Thoracic aorta (tissue), 2 donors: ENCODE measurements at places on chromosomes 2 and 18. TPM values are rescaled to one million over a fixed set of nuclear protein-coding genes. Genes with fewer than 3 reads are reported as not detected.

The FBLN7 gene
- 15.6 TPM for total RNA-seq

The GATA6 gene
- total RNA-seq: 92.7 TPM

The LONRF2 gene
- total RNA-seq: 7.0 TPM

The OSR1 gene
- total RNA-seq: 90.7 TPM

The WDR54 gene
- total RNA-seq: 6.2 TPM

The FRZB gene
- 203 TPM for total RNA-seq

The MTHFD2 gene
- 216 TPM for total RNA-seq

The UCN gene
- total RNA-seq: 1.8 TPM

The RAB6C gene
- 0.68 TPM for total RNA-seq

The MOGAT1 gene
- total RNA-seq: not detected

DNA sequence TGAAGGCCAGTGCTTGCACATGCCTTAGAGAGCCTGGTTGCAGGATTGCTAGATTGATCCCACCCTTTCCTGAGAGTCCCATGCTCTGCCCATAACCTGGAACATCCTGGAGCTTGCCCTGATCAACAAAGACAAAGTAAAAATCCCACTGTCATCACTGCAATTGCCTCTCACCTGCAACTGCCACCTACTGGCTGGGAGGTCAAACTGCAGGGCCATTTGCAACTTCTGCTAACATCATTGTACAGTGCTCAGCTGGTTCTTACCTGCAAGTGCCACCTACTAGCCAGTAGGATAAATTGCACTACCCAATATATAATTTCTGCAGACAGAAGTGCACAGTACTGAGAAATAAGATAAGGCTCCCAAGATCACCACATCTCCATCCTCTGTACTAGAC is 947.5 kb downstream of the CPS1 start:
- no peak for DNase-seq

DNA sequence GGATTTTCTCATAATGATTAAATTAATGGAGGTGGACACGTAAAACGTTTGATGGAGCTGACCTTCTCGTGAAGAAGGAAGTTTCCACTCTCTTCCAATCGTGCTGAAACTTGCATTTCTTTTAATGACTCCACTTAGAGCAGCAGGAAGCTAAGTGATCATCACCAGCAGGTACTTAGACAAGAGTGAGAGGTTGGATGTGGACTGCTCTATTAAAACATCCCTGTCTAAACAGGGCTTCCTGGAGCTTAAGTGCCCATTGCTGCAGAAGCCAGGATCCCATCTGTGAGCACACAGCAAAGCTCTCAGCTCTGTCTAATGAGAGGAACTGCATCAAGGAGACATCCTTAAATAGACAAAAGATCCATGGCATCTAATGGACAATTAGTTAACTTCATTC is 1539.5 kb upstream of the CELF4 start:
- no peak for DNase-seq

GRCh38 chr2:129396980-129397599 is 582.4 kb upstream of the RAB6C start:
- no peak for DNase-seq

- DNase-seq: no peak
Measured at GRCh38 chr2:10392951-10393639, 55.0 kb downstream of the ODC1 start.

DNA sequence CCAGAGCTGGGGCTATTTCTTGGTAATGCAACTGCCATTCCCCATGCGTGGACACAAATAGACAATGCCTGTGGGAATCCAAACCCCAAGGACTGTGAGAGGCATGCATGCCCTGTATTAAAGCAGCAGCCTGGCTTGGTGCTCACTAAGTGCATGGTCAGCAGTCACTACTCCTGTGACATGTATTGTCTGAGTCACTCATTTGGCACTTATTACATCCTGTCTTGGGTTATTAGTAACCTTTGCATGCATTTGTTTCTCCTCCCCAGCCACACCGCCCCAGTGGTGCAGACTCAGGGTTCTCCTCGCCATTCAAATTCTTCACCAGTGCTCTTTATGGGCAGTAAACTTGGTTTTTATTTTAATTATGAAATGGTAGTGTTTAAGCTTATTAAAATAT is 30.2 kb downstream of the PRKCE start:
- DNase-seq: no peak

DNA sequence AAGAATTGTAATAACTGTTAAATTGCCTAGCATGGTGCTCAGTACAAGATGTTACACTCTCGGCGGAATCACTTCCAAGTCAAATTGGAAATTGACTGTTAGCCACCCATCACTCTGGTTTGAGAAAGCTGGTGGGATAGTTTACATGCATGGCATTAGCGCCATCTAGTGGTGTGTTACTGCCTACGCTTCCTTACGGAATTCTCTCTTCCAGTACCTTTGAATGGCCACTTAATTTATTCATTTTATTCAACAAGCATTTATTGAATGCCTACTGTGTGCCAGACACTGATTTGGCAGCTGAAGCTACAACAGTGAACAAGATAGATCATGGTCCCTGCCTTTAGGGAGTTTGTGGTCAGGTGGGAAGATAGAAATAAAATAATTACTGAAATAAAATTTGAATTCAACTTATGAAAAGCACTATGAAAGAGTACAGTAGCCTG is 171.2 kb downstream of the TMEM247 start:
- peak; percentile 51 for DNase-seq

DNA sequence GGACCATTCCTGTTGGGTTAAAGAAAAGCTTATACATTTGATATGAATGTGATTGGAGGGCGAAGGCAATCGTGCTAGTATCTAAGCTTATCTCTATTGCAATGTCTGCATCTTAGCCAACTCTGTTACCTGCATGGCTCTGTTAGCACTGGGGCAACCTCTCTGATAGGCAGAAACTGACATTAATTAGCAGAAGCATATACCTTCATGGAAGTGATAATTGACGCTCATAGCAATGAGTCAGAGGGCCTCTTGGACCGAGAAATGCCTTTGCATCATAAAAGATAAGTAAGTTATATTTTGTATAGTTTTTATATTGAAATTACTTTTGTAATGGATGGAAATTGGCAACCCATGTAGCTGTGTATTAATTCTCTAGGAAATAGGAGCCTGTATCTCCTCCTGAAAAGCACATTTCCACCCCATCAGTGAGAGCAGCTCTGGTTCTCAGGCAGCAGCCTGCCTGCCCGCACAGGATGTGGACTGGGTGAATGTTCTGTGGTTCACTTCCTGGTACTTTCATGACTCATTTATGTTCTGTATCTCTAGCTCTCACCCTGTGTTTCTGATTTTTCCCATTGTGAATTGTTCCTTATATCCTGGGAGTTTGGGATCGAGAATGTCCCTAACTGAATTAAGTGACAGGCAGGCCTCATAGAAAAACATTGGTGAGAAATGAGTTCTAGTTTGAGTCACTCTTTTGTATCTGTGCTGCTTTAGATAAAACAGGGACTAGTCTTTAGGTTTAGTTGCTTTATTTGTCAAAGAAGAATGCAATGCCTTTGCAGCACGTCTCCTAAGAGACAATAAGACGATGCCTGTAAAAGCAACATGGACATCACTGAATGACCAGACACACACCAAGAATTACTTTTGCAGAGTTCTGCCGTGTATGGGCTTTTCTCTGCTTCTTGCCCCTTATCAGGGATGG is 344.9 kb downstream of the DCDC2C start:
- DNase-seq: no peak

DNA sequence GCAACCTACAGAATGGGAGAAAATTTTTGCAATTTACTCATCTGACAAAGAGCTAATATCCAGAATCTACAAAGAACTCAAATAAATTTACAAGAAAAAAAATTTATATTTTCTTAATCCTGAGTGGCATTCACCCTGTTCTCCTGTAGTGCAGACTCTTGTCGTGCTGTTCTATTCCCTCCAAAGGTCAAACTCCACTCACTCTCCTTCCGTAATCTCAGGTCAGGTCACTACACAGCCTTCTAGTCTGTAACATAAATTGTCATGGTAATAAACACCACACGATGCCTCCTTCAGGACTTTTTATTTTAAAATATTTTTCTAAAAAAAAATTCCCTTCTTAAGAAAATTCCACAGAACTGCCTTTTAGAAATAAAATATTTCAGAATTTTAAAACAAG is 417.9 kb upstream of the GCFC2 start:
- DNase-seq: no peak

DNA sequence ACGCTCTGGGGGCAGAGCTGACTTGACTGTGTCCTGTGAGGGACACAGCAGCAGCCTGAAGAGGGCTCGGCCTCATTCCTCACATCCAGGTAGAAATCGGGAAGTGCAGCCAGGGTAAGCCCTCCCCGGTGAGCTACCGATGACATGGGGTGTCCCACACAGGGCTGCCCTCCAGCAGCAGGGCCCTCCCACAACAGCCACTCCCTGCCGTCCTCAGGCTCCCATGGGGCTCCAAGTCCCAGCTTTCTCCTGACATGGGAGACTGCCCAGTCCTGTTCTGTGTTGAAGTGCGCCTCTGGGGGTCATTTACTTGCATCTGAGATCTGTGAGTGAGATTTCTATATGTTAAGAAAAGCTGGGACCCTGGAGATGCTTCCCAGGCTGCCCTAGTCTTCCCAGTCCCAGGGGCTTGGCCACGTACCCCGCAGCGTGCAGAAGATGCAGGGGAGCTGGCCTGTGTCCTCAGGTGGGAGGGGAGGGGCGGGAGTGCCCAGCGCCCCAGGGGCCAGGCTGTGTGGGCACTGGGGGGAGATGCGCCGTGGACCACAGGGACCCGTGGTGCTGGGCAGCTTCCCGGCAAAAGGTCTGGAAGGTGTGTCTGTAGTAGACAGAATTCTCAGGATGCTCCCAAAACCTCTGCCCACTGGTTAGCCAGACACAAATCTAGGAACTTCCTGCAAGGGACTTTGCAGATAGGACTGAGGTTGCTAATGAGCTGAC is 87.9 kb downstream of the FAM168B start:
- no peak for DNase-seq

GRCh38 chr2:189363559-189363958 is 77.7 kb upstream of the WDR75 start:
- DNase-seq: no peak

- no peak for DNase-seq
Measured at GRCh38 chr2:238061315-238062202, 758 bp downstream of the SCLY start.

- no peak for DNase-seq
Measured at GRCh38 chr2:134852518-134852917, 14.1 kb downstream of the ACMSD start.

- DNase-seq: no peak
Measured at GRCh38 chr2:97676620-97677019, 7.1 kb downstream of the C2orf92 start.

DNA sequence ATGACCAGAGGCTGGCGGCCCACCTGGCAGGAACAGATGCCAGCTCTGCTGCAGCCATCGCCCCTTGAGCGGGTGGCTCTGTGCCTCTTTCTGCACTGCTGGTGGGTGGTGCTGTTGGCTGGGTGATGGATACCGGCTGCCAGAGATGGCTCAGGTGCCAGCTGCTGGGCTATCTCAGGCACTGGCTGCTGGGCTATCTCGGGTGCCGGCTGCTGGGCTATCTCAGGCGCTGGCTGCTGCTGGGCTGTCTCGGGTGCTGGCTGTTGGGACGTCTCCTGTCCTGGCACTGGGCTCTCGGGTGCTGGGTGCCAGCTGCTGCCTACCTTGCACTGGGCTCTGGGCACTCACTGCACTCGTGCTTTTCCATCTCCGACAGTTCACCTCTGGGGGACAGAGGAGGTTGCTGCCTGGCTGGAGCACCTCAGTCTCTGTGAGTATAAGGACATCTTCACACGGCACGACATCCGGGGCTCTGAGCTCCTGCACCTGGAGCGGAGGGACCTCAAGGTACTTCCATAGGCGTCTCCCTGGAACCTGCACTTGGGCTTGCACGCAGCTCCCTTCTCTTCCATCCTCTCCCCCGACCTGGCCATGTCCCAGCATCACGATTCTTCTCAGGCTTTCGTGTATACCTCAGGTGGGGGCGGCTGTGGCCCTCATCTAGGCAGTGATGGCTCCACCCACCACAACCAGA is 98.4 kb downstream of the USP40 start:
- DNase-seq: no peak

DNA sequence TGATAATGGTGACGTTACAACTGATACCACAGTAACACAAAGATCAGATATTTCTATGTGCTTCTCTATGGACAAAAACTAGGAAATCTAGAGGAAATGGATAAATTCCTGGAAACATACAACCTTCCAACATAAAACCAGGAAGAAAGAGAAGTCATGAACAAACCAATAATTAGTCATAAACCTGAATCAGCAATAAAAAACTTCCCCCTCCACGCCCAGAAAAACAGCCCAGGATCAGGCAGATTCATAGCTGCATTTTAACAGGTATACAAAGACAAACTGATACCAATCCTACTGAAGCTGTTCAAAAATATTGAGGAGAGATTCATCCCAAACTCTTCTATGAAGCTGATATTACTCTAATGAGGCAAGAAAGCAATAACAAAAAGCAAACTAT is 1535.2 kb upstream of the LRRTM1 start:
- no peak for DNase-seq

GRCh38 chr18:47794725-47795433 is 135.6 kb downstream of the SMAD2 start:
- DNase-seq: no peak

DNA sequence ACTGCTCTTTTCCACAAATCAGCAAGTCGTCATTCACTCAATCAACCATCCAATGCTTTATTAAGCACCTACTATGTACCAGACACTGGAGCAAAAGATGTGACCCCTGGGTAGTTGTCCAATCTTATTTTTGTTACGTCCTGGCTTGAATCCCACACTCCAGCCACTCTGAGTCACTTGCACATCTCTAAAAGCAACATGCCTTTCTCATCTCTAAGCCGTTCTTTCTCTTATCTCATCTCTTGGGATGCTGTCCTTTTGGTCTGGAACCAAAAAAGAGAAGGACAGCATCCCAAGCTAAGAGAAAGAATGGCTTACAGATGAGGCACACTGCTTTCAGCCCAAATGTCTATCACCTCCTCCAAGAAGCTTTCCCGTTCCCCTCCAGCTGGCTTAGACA is 58.8 kb downstream of the RNF152 start:
- DNase-seq: no peak

- no peak for DNase-seq
Measured at GRCh38 chr18:45449418-45450227, 165.7 kb upstream of the SLC14A2 start.

GRCh38 chr2:43777306-43777926 is 3.6 kb downstream of the DYNC2LI1 start:
- no peak for DNase-seq

- no peak for DNase-seq
Measured at GRCh38 chr2:119338272-119338671, 28.4 kb downstream of the C2orf76 start.

GRCh38 chr2:172208791-172209325 is 106.2 kb upstream of the DLX2 start:
- no peak for DNase-seq

DNA sequence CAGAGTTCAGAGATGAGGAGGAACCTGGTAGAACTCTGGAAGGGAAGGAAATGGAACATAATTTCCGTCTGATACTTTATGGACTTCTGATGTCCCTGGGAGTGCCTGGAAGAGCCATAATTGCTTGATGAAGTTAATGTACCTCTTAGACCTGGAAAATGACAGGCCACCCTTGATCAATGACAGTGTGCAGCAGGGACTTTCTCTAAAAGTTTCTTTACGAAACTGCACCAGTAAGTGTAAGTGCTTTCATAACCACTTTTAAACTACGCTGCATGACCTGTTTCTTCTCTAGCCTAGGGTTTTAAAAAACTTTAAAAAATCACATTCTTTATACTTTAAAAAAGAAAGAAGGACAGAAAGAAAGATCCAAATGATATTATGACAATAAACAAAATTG is 164.5 kb downstream of the LPIN1 start:
- no peak for DNase-seq

GRCh38 chr2:160407393-160408172 is 86.0 kb downstream of the RBMS1 start:
- no peak for DNase-seq

- no peak for DNase-seq
Measured at GRCh38 chr18:9612215-9612830, 2.0 kb downstream of the PPP4R1 start.
